Neural crest cell (in vitro differentiated cells): ENCODE measurements at places on chromosomes 3 and 15.

- DNase-seq = no peak
Observed at GRCh38 chr3:127791221-127791913, 30.9 kb downstream of the MGLL start.

DNA sequence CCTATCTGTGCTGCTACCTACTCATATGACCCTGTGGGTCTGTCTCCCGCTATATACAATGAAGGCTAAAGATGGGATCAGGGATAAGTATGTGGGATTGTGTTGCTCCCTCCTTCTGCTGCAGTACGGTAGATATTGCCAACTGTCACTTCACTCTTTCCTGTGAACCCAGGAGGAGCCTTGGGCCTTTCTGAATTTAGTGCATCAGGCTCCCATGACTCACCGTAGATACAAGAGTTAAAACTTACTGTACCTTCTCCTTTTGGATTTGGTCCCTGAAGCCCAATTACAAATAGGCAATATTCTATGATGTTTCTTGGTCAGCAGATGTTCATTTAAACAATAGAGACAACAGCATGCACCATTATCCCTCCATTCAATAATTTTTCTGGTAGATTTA lies 27.4 kb downstream of the MITF start:
- DNase-seq = no peak

GRCh38 chr15:68515371-68516095 lies 63.3 kb upstream of the CORO2B start:
- no peak for DNase-seq

DNA sequence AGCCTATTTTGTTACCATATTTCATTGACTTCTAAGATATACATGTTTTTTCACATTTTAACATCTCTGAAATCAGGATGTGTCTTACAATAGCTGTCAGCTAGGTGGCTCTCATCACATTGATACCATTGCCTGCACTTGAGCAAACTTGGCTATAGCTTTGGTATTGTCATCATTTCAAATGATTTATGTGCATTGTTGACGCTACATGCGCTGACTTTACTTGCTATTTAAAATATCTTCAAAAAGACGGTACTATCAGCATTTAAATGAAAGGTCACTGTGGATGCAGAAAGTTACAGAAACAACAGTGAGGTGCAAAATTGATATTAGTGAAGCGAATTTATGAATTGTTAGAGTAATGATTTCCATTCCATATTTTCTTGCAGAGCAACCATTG lies 54.0 kb upstream of the ABHD2 start:
- no peak for DNase-seq

GRCh38 chr3:191120447-191121298 lies 78.4 kb upstream of the OSTN start:
- DNase-seq = no peak

GRCh38 chr3:143811602-143812001 lies 36.7 kb downstream of the SLC9A9 start:
- DNase-seq = no peak

- no peak for DNase-seq
Observed at GRCh38 chr3:124876401-124876878, 10.7 kb downstream of the ITGB5 start.

GRCh38 chr15:59011262-59011952 lies 23.9 kb downstream of the RNF111 start:
- no peak for DNase-seq

GRCh38 chr15:69600556-69601085 lies 148.0 kb downstream of the RPLP1 start:
- DNase-seq = no peak

GRCh38 chr3:2741516-2741915 lies 368.7 kb downstream of the IL5RA start:
- DNase-seq = no peak

DNA sequence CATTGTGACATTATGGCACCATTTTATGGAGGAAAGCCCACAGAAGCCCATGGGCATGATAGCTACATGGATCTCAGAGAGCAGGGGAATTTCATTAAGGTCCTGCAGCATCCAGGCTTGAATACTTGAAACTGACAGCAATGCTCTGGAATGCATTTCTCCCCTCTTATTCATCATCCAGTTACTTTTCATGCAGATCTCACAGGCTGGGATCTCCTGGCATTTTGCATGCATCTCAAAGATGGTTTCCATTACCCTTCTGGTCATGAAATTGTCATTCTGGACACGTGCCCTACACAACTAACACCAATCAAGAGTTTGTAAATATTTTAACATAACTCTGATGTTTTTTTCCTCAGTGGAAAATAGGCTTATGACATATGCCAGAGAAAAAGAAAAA lies 32.4 kb downstream of the VGLL3 start:
- no peak for DNase-seq

DNA sequence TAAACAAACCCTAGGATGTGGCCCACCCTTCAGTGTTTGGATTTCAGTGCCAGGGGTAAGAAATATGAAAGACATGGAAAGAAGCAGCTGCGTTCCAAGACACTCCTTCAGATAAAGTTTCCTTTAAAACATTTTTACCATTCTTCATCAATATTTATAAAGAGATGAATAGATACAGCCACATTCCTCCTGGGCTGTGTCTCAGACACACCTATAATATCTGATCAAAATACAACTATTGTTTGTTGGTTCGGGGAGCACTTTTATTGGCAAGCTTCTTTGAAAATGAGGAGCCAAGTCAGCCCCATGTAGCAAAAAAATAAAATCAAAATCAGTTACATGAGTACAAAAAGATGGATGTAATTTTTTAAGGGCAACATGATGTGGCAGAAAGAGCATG lies 53.2 kb downstream of the RPL22L1 start:
- no peak for DNase-seq

DNA sequence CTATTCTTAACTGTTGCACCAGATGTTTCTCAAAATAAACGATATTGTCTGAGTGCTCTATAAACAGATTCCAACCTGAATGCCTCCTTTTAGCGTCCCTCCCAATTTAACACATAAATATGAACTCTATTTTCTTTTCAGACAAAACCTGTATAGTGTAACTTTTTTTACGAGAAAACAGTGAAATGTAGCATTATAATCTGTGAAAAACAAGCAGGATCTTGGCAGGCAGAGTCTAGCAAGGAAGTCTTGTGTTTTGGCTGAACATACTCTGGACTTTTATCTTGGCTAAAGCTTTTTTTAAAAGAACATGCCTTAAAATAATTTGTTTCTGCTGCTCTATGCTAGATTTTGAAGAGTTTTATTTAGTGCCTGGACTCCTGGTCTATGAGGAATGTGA lies 150.5 kb downstream of the ROBO2 start:
- no peak for DNase-seq

GRCh38 chr3:158483701-158484235 lies 87.2 kb upstream of the MLF1 start:
- no peak for DNase-seq
